ENCODE measurements at places on chromosomes 1 and 21.

DNA sequence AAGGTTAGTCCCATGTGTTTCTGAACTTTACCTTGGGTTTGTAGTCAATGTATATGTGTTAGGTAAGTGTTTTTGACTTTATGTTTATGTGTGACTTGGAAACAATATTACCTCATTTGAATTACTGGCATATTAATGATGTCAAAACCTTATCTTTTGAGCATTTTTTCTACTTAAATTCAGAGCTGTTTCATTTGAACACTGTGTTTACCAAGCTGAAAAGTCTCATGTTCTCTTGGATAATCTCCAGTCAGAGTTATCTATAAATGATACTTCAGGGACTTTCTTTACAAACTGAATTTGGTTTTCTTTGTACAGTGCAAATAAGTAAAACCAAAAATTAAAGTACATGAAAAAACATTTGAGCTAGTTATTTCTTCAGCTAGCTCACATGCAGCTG is 30.0 kb downstream of the ADAMTS1 start:
- DNase-seq, result no peak

DNA sequence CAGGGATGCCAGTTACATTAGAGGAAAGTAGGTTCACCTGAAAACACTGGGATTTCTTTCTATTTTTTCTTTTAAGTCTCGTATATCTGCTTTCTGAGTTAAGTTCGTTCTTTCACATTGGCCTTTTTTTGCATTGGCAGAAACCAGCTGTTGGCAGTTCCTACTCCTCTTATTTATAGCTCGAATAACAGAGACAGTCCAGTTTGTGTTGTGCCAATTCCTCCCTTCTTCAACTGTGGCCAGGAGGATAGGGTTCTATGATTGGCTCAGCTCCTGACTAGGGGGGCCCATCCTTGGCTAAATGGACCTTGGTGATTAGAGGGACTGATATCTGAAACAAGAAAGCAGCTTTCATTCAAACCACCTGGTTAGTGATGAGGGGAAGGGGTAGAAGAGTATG is 115.8 kb downstream of the RPS6KC1 start:
- DNase-seq, result no peak

DNA sequence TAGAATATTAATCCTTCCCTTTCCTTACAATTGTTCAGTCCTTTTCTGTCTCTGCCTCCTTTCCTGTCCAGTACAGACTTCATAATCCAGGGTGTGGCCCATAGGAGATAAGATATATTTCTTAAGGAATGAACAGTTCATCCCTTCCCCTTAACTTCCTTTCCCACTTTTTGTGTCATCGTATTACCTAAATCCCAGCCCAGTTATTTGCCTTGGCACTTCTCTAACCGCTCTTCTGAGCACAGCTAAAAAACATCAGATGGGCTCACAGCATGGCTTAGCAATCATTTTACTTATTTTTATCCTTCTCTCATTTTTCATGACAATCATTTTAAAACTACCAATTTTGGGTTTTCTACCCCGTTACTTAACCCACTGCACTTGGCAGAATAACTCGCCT is 39.6 kb downstream of the F3 start:
- peak; percentile 40 for DNase-seq

DNA sequence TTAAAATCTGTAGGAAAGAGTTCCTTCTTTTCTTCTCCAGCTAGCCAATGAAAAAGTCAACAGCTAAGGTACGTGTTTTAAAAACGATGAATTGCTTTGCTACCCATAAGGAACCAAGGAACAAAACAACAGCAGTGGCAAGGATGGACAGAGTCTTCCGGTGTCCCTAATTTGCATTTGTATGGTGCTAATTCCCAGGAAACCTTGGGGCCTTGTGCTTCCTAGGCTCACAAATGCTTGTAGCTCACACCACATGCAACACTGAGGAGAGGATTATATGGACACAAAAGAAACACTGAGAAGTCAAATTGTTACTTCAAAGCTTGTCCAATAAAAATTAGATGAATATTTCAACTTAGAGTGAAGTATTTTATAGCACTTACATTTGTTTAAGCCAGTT is 1.8 kb upstream of the PGBD5 start:
- DNase-seq, result no peak

DNA sequence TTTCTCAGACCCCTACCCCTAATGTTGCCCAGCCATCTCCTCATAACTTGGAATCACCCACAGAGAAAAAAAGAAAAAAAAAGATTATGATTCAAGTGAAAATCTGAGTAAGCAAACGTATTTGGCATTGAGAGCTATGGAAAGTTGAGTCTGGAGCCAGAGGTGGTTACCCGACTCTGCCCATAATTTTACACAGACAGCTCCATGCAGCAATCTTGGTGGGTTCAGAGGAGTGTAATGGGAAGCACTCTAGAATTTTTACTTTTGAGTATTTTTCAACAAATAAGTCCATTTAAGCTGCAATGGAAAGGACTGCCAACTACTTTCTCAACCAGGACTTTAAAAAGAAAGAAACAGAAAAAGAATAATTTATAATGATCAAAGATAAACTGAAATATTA is 62.7 kb downstream of the ZC3H11B start:
- peak; percentile 92 for DNase-seq

DNA sequence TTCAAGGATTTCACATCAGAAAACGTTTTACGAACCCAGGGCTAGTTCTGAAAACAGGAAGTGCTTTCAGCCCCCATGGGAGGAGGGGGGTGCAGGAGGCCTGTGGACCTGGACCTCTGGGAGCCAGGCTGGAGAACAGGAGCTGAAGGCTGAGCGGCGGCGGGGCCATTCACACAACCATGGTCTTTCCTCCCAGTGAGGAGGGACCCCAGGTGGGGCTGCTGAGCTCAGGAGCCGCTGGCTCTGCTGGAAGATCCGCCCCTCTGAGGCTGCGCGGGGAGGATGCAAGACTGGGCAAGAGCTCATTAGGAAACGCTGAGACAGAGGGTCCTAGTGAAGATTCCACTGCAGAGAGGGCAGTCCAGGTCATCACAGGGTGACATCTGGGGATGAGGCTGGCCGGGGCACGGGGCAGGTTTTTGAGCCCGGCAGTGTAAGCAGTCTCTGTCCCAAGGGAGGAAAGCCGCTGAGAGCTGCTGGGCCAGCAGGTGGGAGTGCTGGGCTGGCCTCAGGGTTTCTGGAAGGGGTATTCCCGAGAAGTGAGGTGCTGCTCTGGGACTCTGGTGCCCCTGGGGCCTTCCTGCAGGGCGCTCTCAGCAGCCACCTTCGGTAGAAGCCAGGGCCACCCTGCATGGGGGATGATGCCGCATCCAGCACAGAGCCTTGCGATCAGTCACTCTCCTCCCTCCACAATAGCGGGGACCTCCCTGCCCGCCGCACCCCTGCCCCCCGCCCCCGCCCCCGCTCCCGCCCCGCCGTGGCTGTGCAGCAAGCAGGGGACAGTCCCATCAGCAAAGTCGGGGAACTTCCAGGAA is 7.5 kb downstream of the MX2 start:
- DNase-seq, result peak; percentile 25

DNA sequence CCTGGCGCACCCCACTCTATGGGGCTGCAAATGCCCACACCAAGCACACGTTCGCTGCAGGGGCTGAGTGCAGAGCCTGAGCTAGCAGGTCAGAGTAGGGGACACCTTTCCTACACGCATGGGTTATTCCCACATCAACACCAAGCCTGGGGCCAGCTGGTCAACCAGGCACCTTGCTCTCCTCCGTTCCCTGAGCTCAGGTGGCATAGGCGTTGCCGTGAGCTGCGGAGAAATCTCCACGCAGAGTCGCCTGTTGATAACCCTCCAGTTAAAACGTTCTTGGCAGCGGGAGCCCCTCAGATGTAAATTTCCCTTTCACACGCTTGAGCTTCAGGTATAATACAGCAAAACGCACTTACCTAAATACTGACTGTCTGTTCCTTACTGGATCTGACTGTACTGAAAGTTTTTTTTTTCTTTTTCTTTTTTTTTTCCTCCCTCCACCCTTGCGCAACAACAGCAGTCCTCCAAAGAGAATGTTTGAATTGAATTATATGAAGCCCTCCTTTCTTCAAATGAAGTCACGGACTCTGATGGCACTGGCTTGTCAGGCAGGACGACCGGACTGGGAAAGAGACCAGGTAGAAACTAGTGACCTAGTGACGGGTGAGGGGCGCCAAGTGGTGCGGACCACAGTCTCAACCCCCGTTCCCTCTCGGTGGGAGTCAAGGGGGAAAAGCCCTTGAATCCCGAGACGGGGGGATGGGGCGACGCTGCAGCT is 2.1 kb downstream of the BRINP3 start:
- DNase-seq, result peak; percentile 42

DNA sequence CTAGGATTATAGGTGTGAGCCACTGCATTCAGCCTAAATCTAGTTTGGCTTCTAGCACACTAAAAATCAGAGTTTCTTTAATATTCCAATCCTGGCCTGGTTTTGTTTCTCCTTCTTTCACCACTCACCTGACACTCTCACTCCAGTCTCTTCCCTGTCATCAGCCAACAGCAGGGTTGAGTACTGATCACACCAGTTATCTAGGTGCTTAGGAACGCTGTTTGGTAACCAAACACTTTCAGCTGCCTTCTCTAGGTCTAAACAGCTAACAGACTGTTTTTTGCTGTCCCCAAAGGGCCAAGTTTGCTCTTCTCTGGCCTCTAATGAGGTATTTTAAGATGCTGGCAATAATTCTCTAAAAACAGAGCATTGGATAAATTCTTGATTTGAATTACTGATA is 17.7 kb upstream of the FRRS1 start:
- DNase-seq, result no peak

DNA sequence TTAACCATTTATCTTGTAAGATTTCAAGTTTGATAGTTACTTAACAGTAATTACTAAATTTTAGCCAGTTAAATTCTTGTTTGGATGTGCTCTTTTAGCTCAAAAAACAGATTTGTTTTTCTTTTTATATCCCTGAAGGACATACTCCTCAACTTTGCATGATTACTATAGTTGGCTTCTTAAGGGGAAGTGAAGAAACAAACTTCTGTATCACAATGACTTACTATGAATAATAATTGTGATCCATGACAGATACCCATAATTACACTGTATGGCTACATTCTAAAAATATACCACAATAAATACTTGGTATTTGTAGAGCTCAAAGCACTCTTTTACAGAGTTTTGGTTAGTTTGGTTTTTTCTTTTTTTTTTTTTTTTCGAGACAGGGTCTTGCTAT is 55.8 kb downstream of the IARS2 start:
- DNase-seq, result no peak

Data from umbilical cord (tissue), 2 donors.